ENCODE measurements at places on chromosomes 7 and 10. TPM values are rescaled to one million over a fixed set of nuclear protein-coding genes. Genes with fewer than 3 reads are reported as not detected.

TEX36 gene
- not detected for total RNA-seq

ANKRD61 gene
- not detected for total RNA-seq

DNA sequence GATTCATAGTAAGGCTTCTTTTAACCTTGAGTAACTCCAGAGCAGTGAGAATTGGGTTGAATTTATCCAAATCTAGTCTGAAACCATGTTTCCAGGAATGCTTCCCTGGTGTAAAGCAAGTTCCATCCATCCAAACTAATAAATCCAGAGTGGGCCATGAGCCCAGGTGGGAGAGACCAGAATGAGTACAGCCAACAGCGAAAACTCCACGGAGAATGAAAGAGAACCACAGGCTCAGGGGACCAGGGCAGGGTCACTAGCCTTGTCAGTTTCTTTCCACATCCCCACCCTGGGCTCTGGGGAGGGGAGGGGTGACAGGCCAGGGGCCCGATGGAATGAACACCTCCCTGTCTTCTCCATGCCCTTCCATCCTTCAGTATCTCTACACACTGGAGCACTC, 180.1 kb downstream of the NEURL1 start:
- H3K27me3 ChIP-seq, result no peaks in the 10 kb centered on the region
- no peak for DNase-seq
- H3K4me1 ChIP-seq, result peaks cover 21% of the 10 kb centered on the region
- no peaks in the 10 kb centered on the region for H3K36me3 ChIP-seq
- no peak overlapping the region for H3K27ac ChIP-seq

DNA sequence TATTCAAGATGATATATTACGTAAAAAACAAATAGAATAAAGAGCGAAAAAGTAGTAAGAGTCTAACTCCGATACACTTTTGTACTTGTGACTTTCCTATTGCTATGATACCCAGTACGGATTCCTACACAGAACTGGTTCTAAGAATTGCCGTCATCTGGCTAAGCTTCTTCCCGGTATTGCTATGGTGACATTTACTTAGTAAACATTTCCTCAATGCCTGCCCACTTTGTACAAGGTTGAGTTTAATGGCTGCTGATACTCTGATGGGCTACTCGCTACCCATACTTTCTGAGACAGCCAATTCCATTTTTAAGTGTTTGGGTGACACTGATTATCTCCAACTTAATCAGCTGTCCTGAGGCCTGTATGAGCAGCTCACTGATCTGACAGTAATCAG, 55.6 kb downstream of the OSBPL3 start:
- peak overlapping the region; percentile 24 for H3K27ac ChIP-seq
- peak overlapping the region; percentile 56 for H3K4me3 ChIP-seq
- peaks cover 53% of the 10 kb centered on the region for H3K4me1 ChIP-seq
- no peaks in the 10 kb centered on the region for H3K27me3 ChIP-seq
- no peaks in the 10 kb centered on the region for H3K36me3 ChIP-seq

Measured in activated T-cell treated with anti-CD3 and anti-CD28 coated beads, Interleukin-2, amount 50 U/mL, for 72 hours (primary cell).